ENCODE measurements at places on chromosomes 3 and 15. TPM values are rescaled to one million over a fixed set of nuclear protein-coding genes. Genes with fewer than 3 reads are reported as not detected.

DNA sequence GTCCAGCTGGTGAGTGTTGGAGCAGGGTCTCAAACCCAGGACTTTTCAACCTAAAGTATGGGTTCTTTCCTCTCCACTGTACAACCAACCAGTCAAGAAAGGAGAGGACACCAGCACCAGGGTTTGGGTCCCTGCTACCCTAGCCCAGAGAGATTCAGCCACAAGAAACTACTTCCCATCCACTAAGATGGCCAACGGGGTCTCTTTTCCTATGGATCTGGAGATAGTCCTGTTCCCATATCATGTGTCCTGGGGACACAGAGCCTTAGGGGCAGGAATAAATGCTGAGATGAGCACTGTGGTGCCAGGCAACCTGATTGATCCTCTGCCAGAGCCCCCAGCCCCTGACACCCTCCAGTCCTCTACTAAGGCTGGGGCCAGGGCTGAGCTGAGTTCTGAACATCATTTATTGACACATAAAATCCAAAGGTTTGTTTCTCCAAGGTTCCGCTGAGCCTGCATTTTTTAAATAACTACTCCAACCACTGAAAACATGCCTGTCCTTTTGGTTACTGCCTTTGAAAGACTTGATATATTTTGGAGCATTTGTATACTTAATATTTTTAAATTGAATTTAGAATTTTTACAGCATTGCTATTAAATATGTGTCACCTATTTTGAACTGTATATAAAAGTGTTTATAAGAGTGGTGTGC, 26.0 kb downstream of the MRPL46 start:
- DNase-seq, result no peak

The UMPS gene
- 70.2 TPM for total RNA-seq

- DNase-seq, result no peak
These were observed 4.6 kb downstream of the PLSCR2 start for GRCh38 chr3:146464783-146465182.

DNA sequence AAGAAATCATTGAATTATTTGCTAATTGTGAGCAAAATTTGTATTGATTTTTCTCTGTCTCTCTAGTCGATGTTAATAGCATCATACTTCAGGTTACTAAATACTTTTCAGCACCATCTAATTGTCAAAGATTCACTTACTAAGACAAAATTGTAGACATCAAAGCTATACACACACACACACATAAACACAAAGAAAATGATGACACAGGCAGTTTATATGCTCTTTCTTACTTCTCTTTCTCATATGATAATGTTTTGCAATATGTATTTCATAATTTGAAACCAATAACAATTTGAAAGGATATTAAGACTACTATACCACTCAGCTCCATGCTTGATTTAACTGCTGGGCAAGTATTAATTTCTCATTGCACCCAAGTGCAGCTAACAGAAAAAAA, 406.2 kb downstream of the ROBO2 start:
- no peak for DNase-seq

DNA sequence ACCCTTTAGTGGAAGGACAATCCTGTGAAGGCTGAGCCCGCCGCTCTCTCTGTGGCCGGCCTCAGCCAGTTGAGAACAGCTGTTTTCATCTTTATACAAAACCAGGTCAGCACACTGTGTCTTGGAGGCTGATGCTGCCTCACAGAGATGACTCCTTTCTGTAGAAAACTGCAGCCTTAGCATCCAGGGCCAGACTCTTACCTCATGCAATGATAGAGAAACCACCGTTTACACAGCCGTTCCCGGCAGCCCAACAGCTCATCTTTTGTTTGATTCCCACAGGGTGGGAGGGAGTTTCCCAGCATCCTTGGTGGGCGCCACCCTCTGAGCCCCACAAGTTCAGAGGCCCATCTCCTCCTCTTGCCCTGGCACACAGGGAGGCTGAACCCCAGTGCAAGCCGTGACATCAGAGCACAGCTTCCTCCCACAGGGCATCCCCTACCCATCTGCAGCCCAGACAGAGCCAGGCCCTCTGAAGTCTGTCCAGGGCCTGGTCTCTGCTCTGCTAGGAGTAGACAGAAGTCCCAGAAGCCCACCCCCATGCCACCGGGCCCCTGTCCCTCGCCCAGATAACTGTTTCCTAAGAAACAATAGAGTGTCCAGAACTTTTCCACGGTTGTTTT, 105.0 kb downstream of the LRRK1 start:
- DNase-seq, result no peak

The POLQ gene
- 12.4 TPM for total RNA-seq

DNA sequence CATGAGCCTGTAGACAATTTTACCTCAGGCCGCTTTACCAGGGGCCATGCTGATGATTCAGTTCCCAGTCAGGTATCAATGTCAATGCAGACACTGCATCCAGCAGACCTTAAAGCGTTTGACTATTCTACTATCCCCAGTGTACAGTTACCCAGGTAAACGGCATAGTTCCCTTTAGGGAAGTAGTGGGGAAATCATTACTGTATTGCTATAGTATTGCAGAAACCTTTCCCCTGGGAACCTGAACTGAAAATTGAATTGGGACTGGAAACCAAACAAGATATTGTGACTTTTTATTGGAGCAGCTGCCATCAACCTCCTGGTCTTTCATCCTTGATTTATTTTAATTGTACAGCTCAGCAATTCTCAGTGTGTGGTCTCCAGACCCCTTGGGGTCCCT, 6.6 kb upstream of the INAFM2 start:
- DNase-seq, result no peak

GRCh38 chr3:14849638-14850230, 31.0 kb downstream of the FGD5 start:
- DNase-seq, result no peak

- DNase-seq, result no peak
These were observed 108.8 kb downstream of the XXYLT1 start for GRCh38 chr3:195162033-195162669.

GRCh38 chr3:181302960-181303359, 313.4 kb upstream of the DNAJC19 start:
- no peak for DNase-seq

DNA sequence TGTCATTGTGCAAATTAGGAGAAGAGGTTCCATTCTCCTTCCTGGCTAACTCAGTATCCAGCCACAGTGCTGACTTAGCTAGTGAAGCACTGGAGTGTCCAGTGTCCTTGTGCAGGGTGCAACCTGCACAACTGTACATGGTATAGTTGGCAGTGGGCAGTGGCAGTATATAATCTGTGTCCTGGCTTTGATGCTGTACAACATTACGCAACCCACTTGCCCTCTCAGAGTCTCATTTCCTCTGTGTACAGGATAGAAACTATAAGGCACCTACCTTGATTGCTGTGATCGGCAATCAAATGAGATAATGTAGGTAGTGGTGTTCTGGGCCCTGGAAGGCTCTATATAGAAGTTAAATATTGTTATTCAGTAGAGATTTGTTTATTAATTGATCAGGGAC, 333.6 kb downstream of the CLSTN2 start:
- no peak for DNase-seq

The RTP3 gene
- not detected for total RNA-seq

The RRP9 gene
- 91.7 TPM for total RNA-seq

The C3orf20 gene
- not detected for total RNA-seq

DNA sequence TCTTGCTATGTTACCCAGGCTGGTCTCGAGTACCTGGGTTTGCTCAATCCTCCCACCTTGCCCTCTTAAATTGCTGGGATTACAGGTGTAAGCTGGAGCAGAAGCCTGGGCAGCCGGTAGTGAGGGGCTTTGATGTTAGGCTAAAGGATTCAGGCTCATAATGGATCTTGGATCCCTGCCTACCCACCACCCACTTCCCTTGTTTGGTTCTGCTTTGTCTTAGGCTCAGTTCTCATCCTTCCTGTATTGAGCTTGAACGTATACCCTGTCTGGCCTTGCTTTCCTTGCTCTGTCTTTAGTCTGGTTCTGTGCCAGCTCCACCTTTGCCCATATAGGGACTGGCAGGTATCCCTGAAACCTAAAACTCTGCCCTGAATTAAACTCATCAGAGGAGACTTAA, 1.7 kb downstream of the PPCDC start:
- no peak for DNase-seq

GRCh38 chr15:42191610-42192346, 16.3 kb downstream of the VPS39 start:
- DNase-seq, result no peak

The HTR3E gene
- total RNA-seq, result not detected

The KY gene
- total RNA-seq, result not detected

All from HT-29 (cell line).